Panc1 (cell line): ENCODE measurements at places on chromosomes 7 and 10. TPM values are rescaled to one million over a fixed set of nuclear protein-coding genes. Genes with fewer than 3 reads are reported as not detected.

The TACR2 gene
- total RNA-seq: 0.21 TPM

The BAMBI gene
- total RNA-seq: 3.9 TPM

The CPA4 gene
- total RNA-seq: 3.1 TPM

The ASB10 gene
- total RNA-seq: not detected

The ANKRD7 gene
- 1.0 TPM for total RNA-seq

The UNCX gene
- not detected for total RNA-seq

The PON1 gene
- total RNA-seq: not detected

The TCF7L2 gene
- 45.2 TPM for total RNA-seq

The ZPBP gene
- total RNA-seq: not detected

The GRM3 gene
- not detected for total RNA-seq

The NEUROG3 gene
- not detected for total RNA-seq

The PAPOLB gene
- total RNA-seq: not detected

The SH2D4B gene
- 0.10 TPM for total RNA-seq

The FAM25G gene
- total RNA-seq: not detected

The MINPP1 gene
- total RNA-seq: 37.0 TPM

The KDM7A gene
- 3.6 TPM for total RNA-seq

The WEE2 gene
- not detected for total RNA-seq

The ATOH7 gene
- 0.28 TPM for total RNA-seq

The ESYT2 gene
- 92.7 TPM for total RNA-seq

The C7orf25 gene
- total RNA-seq: 10.0 TPM

The CDK1 gene
- 75.5 TPM for total RNA-seq

The COBL gene
- total RNA-seq: 0.39 TPM

The NDUFA5 gene
- 53.4 TPM for total RNA-seq

The CRYGN gene
- 0.74 TPM for total RNA-seq

The HACD1 gene
- 53.1 TPM for total RNA-seq

The OSBPL3 gene
- 9.2 TPM for total RNA-seq

The ADAMTS14 gene
- total RNA-seq: 0.67 TPM

The NRG3 gene
- total RNA-seq: 0.08 TPM

The IGF2BP3 gene
- total RNA-seq: 80.2 TPM
